Activated CD8-positive, alpha-beta T cell treated with anti-CD3 and anti-CD28 coated beads for 36 hours (primary cell): ENCODE measurements at places on chromosomes 12 and 14.

- peak; percentile 90 for DNase-seq
These were observed 4.2 kb downstream of the RDH5 start for GRCh38 chr12:55724226-55724939.

GRCh38 chr12:69894800-69895383, 69.9 kb downstream of the MYRFL start:
- DNase-seq = no peak

- no peak for DNase-seq
These were observed 44.7 kb downstream of the FSCB start for GRCh38 chr14:44462381-44462780.

- no peak for DNase-seq
These were observed 4.7 kb downstream of the MGP start for GRCh38 chr12:14880890-14881453.

GRCh38 chr12:90611891-90612290, 343.1 kb downstream of the CCER1 start:
- no peak for DNase-seq
